Mammary epithelial cell (primary cell): ENCODE measurements at places on chromosomes 6 and 20. TPM values are rescaled to one million over a fixed set of nuclear protein-coding genes. Genes with fewer than 3 reads are reported as not detected.
A peak's percentile ranks its signal among the peaks of the same experiment; 100 is the strongest.

Gene SOX18
- not detected for total RNA-seq

Gene FRS3
- 4.5 and 4.8 TPM in 2 replicates for total RNA-seq

DNA sequence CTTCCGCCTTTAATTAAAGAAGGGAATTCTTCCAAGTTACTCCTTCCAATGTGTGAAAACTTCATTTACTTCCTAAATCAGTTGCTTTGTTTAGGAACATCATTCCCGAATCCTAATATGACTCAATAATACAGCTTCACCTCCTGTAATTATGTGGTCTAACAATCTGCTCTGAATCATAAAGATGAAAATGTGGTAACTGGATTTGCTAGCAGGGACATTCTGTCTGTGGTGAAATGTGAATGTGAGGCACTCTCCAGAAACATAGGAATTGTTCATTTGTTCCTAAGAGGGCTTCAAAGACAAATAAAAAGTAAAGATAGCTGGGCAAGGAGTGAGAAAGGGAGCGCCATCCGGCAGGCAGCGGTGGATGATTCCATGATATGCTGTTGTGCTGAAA is 678.1 kb downstream of the KIF16B start:
- peak; percentile 64 for DNase-seq

DNA sequence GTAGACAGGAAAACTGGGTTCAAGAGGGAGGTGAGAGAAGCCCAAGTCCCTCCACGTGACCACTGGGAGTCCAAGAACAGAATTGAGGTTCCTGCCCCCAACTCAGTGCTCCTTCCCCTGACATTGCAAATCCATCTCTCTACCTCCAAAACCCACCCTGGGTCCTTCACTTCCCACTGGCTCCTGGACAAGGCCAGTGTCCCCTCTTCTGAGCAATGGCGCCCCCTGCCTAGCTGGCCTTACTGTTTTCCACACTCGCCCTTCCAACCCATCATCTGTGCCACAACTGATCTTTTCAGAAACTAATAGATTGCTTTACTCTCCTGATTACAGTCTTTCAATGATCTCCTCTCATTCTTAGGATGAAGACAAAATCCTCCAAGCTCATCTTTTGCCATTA is 200.3 kb downstream of the ANKRD60 start:
- DNase-seq, result no peak

DNA sequence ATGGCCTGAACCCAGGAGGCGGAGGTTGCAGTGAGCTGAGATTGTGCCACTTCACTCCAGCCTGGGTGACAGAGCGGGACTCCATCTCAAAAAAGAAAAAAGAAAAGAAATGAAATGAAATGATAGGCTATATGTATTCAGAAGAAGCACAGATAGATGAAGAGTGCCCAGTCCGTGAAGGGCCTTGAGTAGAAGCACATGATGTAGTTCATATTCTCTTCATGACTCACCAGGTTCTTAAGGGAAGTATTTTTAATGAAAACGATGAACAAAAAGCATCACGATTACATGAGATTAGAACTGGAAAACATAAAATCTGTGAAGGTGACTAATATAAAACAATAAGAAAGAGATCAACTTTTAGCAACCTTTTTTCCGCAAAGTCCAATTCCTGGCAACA is 29.8 kb downstream of the TPD52L1 start:
- DNase-seq, result no peak

- no peak for DNase-seq
Observed at GRCh38 chr6:32064706-32065105, 26.5 kb downstream of the CYP21A2 start.

DNA sequence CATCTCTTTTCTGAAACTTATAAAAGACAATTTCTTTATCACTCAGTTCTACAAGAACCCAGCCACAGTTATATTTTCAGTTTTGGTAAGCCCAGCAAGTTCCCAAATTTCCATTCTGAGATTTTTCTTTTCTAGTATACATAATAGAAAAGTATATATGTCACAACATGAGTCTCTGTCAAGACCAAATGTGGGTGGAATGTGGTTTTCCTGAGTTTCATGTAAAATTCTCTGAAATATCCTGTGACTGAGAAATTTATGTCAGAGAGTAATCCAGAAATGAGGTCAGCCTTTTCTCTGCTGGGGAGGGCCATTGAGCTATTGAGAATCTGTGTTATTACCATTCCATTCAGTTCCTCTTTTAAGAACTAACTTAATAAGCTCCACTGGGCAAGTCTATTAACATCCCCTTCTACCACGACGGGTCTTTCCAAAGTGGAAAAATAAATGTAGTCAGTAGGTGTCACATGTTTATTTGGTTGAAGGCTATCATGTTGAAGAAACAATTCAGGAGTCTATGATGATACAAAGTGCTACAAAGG is 100.7 kb upstream of the HMGN3 start:
- DNase-seq, result peak; percentile 14

- no peak for DNase-seq
Observed at GRCh38 chr6:38170666-38171355, 351.3 kb downstream of the ZFAND3 start.

DNA sequence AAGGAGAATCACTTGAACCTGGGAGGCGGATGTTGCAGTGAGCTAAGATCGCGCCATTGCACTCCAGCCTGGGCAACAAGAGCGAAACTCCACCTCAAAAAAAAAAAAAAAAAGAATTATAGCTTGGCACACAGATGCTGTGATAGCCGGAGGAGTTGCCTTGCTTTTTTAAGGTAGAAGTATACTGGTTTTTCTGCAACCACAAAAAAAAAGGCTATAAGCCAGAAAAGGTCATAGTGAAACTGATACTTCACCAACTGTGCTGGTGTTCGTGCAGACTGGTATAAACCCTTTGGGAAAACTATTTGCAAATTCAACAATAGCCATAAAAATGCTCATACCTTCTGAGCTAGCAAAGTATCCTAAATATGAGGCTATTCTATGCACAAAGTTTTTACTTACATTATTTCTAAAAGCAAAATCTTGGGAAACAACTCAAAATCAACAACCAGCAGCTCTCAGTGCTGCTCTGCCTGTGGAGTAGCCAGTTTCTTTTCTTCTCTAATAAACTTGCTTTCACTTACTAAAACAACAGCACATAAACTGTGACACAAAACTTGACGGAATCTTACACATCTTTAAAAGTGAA is 44.0 kb downstream of the B4GALT5 start:
- no peak for DNase-seq

- DNase-seq, result no peak
Observed at GRCh38 chr6:163338671-163339405, 75.7 kb upstream of the QKI start.

DNA sequence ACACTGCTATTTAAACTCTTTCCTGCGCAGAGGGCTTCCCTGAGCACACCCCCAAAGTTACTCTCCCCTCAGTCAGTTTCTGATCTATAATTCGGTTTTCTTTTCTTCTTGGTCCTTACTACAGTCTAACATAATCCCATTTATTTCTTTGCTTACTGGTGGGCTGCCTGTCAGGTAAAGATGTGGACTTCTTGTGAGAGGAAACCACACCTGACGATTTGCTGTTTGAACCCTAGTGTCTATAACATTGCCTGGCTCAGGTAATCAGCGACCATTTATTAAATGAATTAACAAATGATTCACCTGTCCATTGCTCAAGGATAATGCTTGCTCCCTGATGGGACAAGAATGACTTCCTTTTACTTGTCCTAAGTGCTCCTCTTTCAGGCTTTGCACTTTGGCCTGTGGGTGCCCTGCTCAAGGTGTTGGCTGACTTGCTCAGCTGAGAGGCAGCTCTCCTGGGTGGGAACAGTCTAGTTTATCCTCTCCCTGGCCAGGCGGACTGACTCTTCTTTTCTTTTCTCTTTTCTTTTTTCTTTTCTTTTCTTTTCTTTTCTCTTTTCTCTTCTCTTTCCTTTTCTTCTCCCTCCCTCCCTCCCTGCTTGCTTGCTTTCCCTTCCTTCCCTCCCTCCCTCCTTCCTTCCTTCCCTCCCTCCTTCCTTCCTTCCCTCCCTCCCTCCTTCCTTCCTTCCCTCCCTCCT is 233.1 kb downstream of the BCAS1 start:
- no peak for DNase-seq

- DNase-seq, result no peak
Observed at GRCh38 chr6:10384610-10385523, 30.0 kb downstream of the TFAP2A start.

DNA sequence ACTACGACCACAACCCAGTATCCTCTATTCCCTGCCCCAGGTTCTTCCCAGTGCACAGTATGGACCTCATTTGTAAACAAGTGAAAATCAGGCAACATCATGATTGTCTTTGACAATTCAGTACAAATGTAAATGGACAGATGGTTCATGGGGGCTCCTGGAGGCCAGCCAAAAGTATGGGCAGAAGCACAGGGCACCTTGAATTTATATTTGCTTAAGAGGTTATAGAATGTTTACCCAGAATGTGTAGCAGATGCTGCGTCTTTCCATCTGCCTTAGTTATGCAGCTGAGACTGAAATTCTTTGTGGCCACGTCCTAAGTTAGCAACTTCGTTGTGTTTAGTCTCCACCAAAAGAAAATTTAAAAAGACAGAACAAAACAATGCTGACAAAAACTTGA is 559.6 kb upstream of the NRSN1 start:
- DNase-seq, result no peak

DNA sequence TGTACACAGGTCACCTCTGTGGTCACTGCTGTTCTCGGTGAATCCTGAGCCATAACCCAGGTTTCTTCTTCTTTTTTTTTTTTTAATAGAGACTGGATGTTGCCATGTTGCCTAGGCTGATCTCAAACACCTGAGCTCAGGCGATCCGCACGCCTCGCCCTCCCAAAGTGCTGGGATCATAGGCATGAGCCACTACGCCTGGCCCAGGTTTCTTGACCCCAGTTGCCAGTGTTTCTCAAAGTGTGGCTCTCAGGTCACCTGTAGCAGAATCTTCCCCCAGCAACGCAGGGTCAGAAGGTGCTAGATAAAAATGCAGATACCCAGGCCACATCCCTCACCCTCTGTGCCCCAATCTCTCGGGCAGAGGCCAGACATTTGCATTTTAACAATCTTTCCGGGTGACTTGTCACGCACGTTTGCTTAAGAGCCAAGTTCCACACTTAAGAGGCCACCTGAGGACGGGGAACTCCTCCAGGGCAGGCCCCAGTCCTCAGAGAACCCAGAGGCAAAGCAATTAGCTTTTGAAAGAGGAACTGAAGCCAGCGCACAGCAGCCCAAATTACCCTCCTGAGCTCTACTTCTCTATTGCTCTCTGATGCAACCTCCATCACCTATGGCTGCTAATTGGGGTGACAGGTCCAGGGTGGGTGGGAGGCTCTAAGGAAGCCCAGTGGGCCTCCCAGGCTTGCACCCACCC is 81.8 kb downstream of the NFATC2 start:
- no peak for DNase-seq
